ENCODE measurements at places on chromosomes 2 and 18.

DNA sequence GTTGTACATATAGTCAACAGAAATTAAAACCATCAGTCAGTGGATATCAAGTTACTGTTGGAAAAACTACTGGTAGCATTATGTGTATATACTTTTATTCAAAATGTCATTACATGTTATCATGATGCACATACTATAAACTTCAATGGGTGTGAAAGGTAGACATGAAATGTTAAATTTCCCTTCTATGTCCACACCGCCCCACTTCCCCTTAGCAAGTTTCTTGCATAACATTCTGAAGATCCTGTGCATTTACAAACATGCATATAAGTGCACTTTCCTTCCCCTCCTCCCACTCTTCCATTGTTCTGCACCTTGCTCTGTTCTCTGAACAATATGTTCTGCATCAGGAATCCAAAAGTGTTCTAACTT, 16.6 kb upstream of the HK2 start:
- DNase-seq, result no peak

DNA sequence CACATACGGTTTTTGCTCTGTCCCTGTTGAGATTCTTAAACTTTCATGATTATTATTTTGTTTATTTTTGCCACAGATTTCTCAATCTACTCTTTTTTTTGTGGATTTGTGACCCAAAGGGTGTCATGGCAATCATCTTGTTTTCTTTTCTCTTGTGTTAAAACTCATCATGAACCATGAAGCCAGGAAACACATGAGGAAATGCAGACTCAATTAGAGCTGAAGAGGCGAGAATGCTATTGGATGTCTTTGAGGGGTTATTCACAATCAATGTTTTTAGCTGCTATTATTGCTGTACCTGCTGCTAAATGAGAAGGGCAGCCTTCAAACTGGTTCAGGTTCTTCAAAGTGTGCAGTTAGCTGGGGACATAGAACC, 99.5 kb upstream of the MMADHC start:
- no peak for DNase-seq

- no peak for DNase-seq
These were observed 1262.9 kb downstream of the SUCLG1 start for GRCh38 chr2:83196225-83196624.

- DNase-seq, result no peak
These were observed 279.2 kb downstream of the CTNNA2 start for GRCh38 chr2:79792090-79792489.

DNA sequence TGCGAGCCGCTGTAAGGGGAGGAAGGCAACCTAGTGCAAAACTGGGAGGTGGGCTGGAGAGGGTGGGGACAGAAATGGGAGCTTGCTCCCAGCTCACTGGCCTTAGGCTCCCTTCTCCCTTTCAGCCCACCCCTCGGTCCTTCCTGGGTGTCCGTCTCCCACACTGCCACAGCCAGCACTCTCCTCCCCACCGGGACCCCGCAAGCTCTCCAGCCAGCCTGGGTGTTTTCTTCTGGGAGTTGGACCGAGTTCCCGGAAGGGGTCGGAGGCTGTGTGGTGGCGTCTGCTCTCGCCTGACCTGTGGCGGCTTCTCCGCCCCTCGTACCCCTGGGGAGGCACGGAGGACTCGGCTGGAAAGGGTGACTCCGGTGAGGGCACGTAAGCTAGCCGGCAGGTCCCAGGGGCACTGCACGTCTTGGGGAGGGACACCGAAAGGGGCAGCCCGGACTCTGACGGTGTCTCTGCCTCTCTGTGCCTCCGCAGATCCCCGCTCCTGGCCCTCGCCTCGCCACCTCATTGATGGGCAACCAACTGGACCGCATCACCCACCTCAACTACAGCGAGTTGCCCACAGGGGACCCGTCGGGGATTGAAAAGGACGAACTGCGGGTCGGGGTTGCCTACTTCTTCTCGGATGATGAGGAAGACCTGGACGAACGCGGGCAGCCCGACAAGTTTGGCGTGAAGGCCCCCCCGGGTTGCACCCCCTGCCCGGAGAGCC, 1.1 kb downstream of the LRATD1 start:
- no peak for DNase-seq

GRCh38 chr2:196410008-196410407, 229.5 kb upstream of the CCDC150 start:
- no peak for DNase-seq

DNA sequence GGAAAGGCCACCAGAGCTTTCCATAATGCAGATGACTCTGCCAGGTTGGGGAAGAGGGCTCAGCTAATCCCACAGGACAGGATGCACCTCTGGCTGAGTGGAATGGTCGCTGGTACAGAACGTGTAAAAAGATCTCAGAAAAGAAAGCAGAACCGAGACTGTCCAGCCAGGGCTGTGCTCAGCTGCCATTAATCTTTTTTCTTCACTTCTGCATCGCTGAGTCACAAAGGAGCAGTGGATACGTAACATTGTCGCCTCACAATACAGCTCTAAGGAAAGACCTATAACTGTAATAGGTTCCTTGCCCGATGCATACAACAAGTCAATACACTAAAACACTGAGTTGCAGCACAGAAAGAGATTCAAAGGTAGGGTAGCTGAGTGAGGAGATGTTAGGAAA, 354.2 kb downstream of the EN1 start:
- no peak for DNase-seq

GRCh38 chr2:102317715-102318114, 6.4 kb downstream of the IL1RL1 start:
- no peak for DNase-seq

GRCh38 chr2:82730811-82731210, 1728.3 kb downstream of the SUCLG1 start:
- no peak for DNase-seq

- no peak for DNase-seq
These were observed 110.0 kb downstream of the OSBPL6 start for GRCh38 chr2:178304333-178304732.

- DNase-seq, result no peak
These were observed 8.7 kb downstream of the FAM178B start for GRCh38 chr2:96977631-96978195.

DNA sequence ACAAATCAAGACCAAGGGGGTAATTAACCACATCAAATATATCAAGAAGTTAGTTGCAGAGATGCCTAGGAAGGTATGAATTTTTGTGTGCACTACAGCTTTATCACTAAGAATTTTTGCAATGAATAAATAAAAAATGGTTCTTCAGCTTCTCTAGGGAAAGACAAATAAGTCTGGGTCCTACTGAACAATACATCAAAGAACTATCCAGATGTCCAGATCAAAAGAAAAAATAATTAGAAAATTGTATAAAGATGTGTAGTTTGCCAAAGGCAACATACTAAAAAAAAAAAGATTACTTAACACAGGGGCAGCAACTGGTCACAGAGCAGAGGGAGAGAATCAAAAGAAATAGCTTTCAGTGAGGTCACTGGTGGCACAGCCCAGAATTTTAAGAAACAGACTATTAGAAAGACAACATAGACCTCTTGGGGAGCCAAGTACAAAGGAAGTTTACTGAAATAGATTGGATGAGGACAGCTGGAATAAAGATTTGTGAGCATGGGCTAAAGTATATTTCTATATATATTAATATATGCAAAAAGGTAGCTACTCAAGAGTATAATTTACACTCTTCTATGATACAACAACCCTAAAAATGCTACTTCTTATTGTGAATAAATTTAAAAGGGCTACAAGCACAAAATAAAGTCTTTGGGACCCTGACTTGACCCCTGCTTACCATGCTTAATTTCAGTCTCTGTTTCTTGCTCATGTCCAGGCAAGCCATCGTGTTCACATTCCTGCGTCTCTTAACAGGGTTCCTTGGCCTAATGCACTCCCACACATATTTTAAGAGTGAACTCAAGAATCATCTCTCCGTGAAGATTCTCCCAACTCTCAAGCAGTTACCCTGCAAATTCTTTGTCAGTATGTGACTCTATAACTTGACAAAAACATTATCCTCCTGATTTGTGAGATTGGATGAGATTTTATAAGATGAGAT, 99.0 kb upstream of the GRB14 start:
- no peak for DNase-seq

GRCh38 chr2:82994151-82994550, 1464.9 kb downstream of the SUCLG1 start:
- no peak for DNase-seq

DNA sequence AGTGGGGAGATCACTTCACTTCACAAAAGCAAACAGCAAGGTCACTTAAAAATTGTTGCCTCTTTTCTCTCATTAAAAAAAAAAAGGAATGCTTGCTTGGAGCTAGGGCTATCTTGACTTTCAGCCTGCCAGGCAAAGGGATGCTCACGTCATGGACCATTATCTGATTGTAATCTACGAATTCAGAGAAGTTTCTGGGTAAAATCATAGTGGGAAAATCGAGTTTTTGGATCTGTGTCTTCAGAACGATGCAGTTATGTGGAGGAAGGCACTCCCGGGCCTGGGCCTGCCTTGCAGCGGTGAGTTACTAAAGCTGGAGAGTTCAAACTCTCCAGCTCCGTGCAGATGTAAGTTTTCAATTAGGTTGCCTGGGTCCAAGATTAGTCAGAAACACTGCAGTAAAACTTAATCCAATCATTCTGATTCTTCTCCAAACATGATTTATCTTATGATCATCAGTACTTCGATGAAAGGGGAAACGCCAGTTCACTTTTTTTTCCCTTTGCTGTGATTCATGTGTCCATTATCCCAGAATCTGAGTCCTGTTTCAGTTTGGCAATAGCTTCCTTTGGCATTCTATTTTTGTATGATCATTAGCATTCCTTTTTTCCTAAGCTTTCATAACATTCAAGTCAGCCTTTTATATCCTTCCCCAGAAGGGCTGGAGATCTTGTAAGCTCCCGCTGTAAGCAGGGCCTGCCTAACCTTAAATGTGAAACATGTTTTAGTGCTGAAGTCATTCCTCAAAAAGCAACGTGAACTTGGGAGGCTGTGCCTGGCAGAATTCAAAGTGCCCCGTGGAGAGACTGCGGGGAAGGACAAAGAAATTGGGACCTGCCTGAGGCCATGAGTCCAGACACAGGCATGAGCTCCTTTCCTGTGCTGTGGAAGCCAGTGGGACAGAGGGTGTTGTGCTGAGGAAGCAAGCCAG, 119.3 kb upstream of the TWIST2 start:
- DNase-seq, result no peak

DNA sequence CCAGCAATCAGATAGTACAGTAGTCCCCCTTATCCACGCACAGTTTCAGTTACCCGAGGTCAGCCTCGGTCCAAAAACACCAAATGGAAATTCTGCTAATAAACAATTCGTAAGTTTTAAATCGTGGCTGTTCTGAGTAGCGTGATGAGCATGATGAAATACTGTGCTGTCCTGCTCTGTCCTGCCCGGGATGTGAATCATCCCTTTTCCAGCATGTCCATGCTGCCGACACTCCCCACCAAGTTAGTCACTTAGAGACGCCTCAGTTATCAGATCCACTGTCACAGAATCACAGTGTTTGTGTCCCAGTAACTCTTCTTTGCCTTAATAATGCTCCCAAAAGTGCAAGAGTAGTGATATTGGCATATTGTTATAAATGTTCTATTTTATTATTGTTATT, 62.1 kb downstream of the MEX3C start:
- no peak for DNase-seq

- no peak for DNase-seq
These were observed 704.7 kb upstream of the TMEFF2 start for GRCh38 chr2:192899466-192899865.

GRCh38 chr2:241064008-241064801, 37.9 kb downstream of the MTERF4 start:
- no peak for DNase-seq

DNA sequence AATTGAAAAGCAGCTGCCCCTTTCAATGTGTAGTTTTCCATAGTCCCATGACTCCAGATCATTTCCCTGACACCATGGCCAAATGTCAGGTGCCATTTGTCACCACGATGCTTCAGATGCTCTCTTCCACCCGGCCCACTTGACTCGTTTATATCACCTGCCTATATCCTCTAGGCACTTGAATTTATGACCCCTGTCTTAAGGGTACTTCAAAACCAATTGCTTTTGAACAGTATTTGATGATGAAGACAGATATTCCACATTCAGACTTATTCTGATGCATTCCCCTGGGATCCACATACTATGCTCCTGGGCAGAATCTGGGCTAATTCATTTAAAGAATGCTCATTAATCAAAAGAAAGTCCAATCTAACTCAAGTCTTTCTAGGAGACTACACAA, 16.9 kb upstream of the RHBDD1 start:
- no peak for DNase-seq

- no peak for DNase-seq
These were observed 298.8 kb upstream of the FANCL start for GRCh38 chr2:58539973-58540372.

DNA sequence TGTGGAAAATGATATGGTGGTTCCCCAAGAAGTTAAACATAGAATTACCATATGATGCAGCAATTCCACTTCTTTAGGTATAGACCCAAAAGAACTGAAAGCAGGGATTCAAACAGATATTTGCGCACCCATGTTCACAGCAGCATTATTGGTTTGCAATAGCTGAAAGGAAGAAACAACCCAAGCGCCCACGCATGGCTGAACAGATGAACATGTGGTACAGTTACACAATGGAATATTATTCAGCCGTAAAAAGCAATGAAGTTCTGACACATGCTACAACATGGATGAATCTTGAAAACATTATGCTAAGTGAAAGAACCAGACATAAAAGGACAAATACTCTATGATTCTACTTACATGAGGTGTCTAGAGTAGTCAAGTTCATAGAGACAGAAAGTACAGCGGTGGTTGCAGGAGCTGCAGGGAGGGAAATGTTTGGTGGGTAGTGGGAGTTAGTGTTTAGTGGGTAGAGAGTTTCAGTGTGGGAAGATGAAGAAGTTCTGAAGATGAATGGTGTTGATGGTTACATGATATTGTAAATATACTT, 26.7 kb upstream of the ASPRV1 start:
- no peak for DNase-seq

GRCh38 chr18:49967171-49967570, 153.8 kb upstream of the ACAA2 start:
- no peak for DNase-seq

DNA sequence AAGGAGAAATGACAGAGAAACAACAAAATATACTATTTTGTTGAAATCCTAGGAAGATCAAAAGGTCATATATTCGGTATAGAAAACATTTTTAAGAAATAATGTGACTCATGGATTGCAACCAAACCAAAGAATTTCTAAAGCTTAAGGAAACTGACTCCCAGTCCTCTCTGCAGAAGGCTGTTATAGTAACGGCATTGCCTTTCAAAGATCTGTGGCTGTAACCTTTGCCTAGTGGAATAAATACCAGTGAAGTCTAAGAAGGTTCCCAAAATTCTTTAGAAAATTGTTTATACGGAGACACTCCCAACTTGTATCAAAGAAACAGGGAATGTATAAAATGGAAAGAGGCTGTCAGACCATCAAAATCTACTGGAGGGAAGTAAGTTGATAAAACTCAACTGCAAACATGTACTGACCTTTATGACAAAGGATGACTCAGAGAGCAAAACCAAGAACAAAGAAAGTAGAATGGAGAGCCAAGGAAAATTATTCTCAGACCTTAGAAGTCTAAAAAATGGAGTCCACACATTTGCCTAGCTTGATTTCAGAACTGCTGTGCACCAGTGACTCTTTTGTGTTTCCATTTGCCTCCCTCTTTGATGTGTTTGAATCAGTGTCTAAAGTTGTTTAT, 48.6 kb upstream of the FSIP2 start:
- no peak for DNase-seq

GRCh38 chr2:108833219-108833618, 46.6 kb downstream of the CCDC138 start:
- no peak for DNase-seq

- no peak for DNase-seq
These were observed 58.8 kb upstream of the B3GNT7 start for GRCh38 chr2:231336700-231337099.

GRCh38 chr2:101710036-101710435, 12.5 kb downstream of the MAP4K4 start:
- DNase-seq, result no peak

GRCh38 chr2:200640901-200641300, 55.1 kb downstream of the AOX1 start:
- DNase-seq, result no peak

Measured in left renal cortex interstitium (tissue), 4 donors.